ENCODE measurements at places on chromosomes 13 and 19.

- no peak for DNase-seq
Observed at GRCh38 chr13:46168341-46168740, 13.6 kb downstream of the LCP1 start.

DNA sequence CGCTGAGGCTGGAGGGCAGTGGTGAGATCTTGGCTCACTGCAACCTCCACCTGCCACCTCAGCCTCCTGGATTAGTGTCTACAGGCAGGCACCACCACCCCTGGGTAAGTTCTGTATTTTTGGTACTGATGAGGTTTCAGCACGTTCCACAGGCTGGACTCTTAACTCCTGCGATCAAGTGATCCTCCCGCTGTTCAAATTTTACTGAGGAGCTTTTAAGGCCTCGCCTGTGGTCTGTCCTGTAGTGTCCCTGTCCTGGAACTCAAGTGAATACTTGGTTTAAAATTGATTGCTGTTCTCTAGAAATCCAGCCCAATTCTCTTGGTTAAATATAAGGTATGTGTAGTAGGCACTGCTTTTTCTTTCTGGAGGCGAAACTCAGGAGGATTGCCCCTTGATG lies 65.2 kb downstream of the DPRX start:
- DNase-seq = no peak

GRCh38 chr19:39974377-39975155 lies 3.6 kb downstream of the PSMC4 start:
- DNase-seq = no peak

DNA sequence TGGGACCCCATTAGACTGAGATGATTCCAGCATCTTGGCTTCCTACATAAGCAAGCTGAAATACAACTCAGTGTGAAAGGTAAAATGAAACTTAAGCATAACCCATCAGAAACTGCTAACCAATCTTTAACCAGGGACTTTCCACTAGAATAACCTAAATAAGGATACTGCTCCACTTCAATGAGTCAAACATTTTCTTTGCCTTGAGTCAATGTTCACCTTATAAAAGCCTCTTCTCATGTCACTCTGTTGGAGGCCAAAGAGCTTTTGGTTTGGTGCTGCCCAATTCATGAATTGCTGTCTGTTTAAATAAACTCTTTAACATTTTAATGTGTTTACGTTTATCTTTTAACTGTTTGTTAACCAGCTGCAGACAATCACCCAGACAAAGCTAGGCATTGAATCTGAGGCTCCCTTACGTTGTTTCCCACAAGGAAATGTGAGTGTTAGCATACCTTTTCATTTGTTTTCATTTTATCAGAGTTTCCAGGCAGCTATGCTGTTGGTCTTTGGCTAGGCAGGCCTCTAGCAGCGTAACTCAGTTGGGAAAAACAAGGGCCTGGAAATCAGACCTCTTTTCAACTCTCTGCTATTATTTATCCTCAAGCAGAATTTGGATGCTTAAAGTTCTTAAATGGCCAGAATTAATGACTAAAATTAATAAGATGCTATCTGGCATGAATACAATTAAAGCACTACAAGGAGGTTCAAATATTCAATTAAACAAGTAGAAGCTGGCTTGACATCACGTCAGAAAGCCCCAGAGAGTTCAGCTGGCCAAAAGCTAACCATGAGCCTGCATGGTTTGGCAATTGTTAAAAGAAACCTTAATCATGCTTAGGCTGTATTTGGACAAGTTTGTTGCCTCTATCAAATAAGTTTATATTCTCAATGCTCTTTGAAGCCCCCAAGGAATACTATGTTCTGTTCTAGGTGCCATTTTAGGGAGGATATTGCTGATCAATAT lies 200.2 kb downstream of the DCLK1 start:
- DNase-seq = peak; percentile 20

GRCh38 chr19:15123900-15124299 lies 16.7 kb downstream of the SYDE1 start:
- no peak for DNase-seq

- no peak for DNase-seq
Observed at GRCh38 chr19:32566246-32566830, 14.7 kb upstream of the PDCD5 start.

DNA sequence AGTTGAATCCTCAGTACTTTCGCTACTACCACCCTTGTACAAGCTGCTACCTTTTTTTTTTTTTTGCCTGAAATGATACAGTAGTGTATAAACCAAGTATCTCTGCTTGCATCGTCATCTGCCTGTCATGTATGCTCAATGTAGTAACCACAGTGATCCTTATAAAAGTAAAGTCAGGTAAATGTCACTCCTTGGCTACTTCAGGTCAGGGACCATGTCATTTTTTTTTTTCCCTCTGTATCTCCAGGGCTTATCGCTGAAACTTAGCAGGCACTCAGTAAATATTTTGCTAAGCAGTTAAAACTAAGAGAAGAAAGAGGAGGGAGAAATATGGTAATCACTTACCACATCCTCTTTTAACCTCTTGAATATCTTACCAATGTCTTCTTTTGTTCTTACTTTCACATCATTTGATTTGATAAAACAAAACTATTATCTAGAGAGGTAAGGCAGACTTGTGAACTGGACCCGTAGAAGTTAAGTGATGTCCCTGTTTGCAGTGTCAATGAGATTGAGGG lies 96.8 kb upstream of the KLF12 start:
- DNase-seq = no peak

DNA sequence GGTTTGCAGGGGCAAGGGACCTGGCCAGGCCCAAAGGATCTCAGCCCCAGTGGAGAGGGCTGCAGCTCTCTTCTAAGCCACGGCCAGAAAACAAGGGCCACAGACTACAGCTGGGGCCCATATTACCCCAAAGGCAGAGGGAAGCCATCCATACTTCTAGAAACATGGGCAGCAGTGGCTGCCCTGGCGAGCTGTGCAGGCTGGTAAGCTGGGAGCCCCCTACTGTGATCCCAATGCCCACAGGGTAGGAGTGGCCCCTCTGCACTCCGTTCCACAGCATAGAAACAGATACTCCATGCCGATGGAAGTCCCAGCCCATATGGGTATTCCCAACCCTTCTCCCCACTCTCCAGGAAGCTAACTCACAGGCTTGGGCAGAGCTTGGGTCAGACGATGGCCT lies 25.1 kb downstream of the VSTM2B start:
- DNase-seq = no peak

GRCh38 chr19:49912965-49913685 lies 15.9 kb upstream of the ATF5 start:
- no peak for DNase-seq

GRCh38 chr13:32802159-32802558 lies 214.1 kb upstream of the KL start:
- no peak for DNase-seq

DNA sequence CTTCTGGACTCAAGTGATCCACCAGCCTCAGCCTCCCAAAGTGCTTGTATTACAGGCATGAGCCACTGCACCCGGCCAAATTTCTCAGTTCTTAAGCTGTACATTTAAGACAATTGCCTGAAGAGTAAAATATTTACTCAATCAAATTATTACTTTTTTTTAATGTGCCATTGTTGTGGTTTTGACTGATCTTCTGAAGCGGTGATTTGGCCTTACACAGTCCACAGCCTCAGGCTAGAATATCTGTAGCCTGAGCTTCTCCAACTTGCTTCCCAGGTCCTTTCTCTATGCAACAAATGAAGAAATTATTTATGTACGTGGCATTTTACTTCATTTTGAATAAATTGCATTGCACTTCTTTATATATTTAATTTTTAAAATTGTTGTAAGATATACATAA lies 281.3 kb downstream of the KLF5 start:
- no peak for DNase-seq

DNA sequence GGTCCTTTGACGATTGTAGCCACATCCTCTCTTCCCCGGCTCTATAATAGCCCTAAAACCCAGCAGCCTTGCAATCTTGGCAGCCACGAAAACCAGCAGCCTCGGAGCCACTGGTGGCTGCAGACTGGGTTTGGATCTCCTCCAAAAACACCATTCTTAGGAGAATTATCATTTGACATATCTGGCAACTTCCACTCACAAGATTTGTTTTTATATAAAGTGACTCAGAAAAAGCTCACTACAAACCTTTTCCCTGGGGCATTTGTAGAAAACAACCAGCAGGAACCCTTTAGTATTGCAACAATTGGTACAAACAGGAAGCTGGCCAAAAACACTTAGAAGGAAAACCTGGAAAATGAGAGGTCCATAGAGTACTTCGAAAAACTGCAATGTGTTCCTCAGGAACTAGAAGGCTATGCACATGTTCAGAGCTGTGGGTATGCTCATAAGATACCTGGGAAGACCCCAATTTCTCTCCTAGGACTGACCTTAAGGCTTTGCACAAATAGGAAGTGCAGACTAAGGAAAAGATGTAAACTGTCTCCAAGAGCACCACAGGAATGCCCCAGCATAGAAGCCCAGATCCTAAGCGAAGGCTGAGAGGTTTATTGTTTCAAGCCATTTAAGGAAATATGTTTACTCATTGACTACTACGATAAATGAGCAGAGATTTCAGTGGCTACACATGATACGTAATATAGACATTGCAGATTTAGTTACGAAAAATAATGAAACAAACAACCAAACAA lies 71.2 kb downstream of the MYO16 start:
- no peak for DNase-seq

DNA sequence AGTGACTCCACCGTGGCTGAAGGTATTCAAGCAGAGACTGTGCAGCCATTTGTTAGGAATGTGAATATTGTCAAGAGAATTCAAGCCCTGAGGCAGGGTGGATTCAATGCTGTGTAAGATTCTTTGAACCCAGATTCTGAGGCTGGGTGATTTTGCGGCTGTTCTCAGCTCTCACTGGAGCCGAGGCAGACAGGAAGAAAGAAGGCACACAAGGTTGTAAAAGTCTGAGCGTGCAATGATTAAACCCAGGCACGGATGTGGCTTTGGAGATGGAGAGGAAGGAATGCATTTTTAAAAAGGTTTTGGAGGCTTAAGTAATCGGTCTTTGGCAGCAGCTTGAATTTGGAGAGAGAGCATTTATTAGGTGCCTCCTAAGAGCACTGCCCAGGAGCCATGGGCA lies 187.9 kb downstream of the KATNAL1 start:
- no peak for DNase-seq

GRCh38 chr13:29548722-29549121 lies 46.8 kb downstream of the SLC7A1 start:
- no peak for DNase-seq

GRCh38 chr13:27574661-27575060 lies 45.7 kb downstream of the LNX2 start:
- DNase-seq = no peak

DNA sequence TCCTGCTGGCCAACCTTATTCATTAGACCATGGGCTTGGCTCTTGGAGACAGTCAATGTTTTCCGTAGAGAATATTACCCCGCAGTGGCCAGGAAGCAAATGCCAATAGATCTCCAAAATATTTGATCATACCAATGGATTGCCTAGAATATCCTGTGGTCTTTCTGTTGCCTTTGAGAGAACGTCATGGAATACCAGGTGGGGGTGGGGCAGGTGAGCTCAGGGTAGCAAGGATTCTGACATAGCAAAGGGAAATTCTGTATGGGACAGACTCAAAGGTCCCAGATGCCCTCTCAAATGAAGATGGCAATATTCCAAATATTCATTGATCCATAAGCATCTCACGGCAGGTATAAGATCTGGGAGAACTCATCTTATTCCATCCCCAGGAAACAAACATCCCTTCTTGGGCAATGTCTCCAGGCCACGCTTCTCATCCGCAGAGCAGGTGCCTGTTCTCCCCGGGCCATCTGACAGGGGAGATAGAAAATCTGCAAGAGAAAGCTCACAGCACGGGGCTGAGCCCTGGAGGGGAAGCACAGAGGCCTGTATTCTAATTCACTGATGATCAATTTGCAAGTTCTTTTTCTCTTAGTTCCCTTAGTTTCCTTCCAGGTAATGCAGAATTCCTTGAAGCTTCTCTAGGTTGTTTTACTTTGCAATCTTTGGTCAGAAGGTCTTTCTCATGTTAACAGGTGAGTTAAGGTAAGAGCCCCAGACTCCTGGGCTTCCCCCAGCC lies 69.6 kb upstream of the TSHZ3 start:
- no peak for DNase-seq

DNA sequence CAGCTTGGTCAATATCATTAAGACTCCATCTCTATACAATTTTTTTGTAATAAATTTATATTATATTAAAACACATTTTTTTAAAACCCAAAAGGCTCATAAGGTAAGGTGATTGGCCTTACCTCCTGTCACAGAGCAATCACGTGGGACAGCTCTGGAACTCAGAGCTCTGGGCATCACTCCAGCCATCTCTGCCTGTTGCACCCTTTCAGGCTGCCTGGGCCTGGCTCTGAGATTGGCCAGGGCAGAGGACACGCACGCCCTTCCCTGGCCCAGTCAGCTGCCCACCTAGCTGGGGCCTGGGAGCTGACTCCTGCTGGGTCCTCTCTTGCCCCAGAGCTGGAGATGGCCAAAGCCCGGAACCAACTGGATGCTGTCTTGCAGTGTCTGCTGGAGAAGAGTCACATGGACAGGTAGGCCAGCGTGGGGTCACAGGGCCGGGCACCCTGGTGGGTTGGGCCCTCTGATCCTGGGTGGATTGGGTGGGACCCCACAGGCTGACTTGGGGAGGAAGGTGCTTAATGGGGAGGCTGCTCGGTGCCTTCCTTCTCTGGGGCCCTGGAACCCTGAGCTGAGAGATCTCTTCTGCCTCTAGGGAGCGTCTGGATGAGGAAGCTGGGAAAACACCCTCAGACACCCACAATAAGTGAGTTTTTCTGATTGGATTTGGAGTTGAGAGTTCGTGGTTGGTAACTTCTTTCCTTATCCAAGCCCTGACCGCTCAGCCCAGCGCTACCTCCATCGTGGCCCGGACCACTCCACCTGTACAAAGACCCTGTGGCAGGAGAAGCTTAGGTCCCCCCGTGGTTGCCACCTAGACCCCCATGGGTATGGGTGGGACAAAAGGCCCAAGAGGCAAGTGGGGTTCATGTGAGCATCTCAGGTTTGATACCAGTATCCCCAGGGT lies 3.7 kb downstream of the LIN37 start:
- no peak for DNase-seq

DNA sequence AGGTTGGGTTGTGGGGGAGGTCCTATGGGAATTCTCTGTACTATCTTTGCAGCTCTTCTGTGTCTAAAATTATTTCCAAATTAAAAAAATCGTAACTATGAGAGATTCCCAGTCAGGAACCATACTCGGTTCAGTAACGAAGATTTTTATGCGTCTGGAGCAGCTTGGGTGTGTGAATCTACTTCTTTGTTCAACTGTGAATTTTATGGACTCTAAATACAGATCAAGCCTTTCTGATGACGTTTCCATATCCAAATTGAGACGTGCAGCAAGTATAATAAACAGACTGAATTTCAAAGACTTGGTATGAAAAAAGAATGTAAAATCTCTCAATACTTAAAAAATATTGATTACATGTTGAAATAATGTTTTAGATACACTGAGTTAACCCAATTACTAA lies 30.9 kb downstream of the MLLT1 start:
- DNase-seq = no peak

DNA sequence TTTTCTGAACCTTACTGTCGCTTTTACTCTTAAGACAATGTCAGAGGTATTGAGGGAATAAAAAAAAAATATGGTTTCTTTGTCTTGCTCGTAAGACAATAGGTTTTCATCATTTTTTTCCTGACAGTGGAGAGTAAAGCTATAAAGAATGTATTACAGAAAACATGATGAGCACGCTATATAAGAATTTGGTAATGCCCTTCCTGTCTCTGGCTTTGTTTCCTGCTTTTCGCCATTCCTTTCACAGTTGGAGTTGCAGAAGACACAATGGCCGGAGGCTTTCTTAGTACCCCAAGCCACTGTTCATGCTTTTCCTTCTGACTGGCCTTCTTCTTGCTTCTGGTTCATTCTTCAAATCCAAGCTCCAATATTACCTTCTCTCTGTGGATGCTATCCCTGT lies 101.0 kb upstream of the DACH1 start:
- no peak for DNase-seq

- DNase-seq = peak; percentile 60
Observed at GRCh38 chr19:40718774-40719391, 2.0 kb downstream of the ITPKC start.

- DNase-seq = no peak
Observed at GRCh38 chr13:79671420-79671819, 190.5 kb downstream of the NDFIP2 start.
